NCI-H460 (cell line): ENCODE measurements at places on chromosomes 1 and 21. TPM values are rescaled to one million over a fixed set of nuclear protein-coding genes. Genes with fewer than 3 reads are reported as not detected.

Gene HUNK
- total RNA-seq = 0.67 and 1.0 TPM in 2 replicates

- DNase-seq = no peak
Observed at GRCh38 chr1:1250786-1251284, 4.3 kb upstream of the C1QTNF12 start.

Gene CHRNB2
- total RNA-seq = not detected in 2 replicates

DNA sequence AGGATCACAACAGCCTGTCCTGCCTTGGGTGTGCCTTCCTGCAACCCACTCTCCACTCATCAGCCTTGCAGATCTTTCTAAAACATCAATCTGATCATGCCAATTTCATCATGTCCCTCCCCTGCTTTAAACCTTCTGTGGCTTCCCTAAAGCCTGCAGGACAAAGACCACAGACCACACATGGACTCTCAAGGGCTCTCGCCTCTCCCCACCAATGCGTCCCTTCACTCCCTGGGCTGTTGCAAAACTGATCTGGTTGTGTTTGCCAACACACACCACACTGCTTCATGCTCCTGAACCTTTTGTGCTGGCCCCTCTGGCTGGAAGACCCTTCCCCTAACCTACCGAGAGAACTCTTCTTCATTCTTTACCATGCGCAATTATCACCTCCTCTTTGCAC, 72.4 kb downstream of the ITPKB start:
- DNase-seq = no peak

Gene IL12RB2
- total RNA-seq = not detected in 2 replicates

- no peak for DNase-seq
Observed at GRCh38 chr1:116950517-116951199, 40.9 kb downstream of the PTGFRN start.

GRCh38 chr1:66984491-66984890, 59.7 kb downstream of the MIER1 start:
- DNase-seq = no peak

DNA sequence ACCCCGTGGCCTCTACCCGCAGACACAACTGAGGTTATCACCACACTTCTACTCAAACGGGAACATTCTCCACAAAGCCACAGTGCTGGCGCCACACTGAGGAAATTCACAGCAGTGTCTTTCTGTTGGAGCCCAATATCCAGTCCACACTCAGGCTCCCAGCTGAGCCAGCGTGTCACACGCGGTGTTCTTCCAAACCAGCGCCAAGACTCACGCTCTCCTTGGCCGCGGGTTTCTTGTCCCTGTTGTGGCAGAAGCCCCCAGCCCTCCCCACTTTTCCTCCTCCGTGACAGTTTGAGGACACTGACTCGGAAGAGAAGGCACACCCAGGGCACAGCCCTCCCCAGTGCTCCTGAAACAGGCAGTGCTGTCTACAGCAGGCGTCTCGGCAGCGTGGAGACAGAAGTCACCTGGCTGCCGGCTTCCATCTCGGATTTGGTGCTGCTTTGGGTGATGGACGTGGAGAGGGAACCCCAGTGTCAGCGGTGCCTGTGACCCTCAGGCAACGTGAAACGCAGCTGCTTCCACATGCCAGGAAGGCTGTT, 35.4 kb upstream of the AGPAT3 start:
- no peak for DNase-seq

DNA sequence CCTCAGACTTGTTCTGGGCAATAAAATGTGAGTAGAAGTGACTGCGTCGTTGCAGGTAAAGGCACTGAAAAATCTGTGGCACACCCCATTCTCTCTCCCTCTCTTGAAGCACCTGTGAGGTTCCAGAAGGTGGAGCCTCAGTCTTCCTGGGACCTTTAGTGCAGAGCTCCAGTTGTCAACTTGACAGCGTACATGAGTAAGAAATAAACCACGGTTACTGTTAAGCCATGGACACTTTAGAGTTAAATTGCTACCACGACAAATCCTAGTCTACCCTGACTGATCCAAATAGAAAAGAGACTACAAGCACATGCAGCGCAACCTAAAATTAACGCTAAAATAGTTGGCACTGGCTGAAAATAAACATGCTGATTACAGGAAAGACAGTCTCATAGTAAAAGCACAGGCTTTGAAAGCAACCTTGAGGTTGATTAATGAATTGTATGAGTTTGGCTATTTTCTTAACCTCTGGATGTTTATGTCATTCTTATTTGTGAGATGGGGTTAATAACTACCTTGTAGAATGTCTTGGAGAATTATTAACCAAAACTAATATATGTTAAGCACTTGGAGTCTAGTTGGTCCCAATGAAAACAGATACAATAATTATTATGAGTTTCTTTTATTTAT, 93.0 kb upstream of the PLPPR4 start:
- no peak for DNase-seq

- no peak for DNase-seq
Observed at GRCh38 chr1:66542314-66542713, 8.4 kb downstream of the SGIP1 start.
